ENCODE measurements at places on chromosomes 1 and 21.

DNA sequence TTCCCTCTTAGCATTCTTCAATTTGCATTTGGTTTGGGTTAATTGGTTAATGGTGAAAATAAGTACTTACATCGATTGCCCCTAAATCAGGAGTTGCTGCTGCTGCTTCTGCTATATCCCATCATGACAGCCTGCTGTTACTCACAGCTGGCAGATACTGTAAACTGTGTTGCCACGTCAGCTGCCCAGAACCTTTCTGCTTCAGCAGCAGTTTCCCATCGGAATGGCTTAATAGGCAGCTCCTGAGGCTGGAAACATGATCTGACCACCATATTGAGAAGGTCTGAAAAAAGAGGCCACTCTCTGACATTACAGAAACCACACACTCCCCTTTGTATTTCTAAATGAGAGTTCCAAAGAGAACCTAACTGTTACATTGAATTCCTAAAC, 14.3 kb upstream of the SEC16B start:
- peak; percentile 92 for DNase-seq

- DNase-seq, result no peak
These were observed 380.6 kb upstream of the ZRANB2 start for GRCh38 chr1:71461416-71461815.

GRCh38 chr1:39016604-39017171, 9.5 kb upstream of the NDUFS5 start:
- no peak for DNase-seq

GRCh38 chr1:197441999-197442414, 174.0 kb downstream of the CRB1 start:
- DNase-seq, result peak; percentile 16
